ENCODE measurements at places on chromosomes 12 and 14.

GRCh38 chr12:19161216-19161615 is 31.7 kb downstream of the PLEKHA5 start:
- DNase-seq = no peak

DNA sequence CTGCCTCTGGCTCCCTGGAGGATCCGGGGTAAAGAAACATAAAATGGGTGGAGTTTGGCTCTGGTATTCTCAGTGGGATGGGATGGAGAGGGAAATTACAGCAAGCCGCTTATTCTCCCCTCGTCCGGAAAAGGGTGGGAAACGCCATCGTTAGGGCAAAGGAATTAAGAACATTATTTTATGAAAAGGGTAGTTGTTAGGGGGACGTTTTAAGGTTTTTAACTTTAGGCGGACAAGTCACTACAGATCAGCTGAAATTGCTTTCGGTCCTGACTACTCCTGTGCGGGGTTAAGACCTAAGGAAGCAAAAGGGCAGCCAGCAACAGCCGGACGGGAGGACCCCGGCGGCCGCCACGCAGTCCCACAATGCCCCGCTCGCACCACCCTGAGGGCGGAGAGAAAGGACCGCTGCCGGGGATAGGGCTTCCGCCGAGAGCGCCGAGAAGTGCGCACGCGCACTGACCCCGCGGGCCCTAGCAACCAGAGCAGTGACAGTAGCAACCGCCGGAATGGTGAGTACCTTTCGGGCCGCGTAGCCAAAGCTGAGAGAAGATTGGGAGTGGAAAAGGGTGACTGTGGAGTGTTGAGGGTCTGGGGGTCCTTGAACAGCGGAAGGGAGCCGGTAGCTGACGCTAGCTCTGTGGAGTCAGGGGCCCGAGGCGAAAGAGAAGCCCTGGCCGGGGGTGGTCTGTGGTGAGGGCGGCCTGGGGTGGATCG is at the start of gene DNAL1:
Gene DNAL1 (plus strand): TSS at position 456 of the 717 bp plus-strand sequence. CDS start 54 bp downstream, at position 510.
- DNase-seq = peak; percentile 77

- peak; percentile 32 for DNase-seq
Measured at GRCh38 chr12:43370263-43370662, 181.7 kb downstream of the ADAMTS20 start.

DNA sequence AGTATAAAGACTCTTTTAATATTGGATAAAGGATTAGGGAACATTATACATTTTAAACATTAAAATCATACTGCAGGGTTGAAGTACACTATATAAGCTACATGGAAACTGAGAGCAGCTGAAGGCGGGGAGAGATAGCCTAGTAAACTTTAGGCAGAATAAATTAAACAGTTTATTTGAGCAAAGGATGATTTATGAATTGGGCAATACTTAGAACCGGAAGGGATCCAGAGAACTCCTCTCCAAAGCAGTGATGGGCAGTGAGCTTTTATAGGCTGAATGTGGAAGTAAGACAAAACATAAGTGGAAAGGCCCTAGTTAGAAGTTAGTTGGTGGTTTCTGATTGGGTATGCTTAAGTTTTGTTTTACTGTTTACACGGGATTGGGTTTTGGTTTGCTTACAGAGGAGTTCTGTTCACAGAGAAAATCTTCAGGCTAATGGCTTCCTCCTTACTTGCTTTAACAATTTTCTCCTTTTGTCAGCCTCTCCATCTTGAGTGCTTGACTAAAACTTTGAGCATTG is 18.9 kb downstream of the LEMD3 start:
- no peak for DNase-seq

DNA sequence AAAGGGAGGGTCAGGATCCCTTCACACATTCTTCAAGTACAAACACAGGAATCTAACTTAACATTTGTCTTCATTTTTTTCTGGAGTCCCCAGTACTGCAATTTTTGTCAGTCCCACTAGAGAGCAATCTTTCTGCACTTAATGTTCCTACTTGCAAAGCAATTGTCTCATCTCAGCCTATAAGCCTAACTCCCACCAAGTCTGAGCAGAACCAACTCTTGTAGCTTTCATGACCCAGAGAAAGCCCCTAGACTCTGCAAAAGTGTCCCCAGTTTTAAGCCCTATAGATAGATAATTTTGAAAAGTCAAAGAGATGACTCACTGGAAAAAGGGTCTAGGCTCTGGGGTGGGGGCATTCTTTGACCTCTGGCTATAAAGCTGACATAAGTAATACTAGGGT is 1.8 kb upstream of the ZBTB39 start:
- peak; percentile 22 for DNase-seq

DNA sequence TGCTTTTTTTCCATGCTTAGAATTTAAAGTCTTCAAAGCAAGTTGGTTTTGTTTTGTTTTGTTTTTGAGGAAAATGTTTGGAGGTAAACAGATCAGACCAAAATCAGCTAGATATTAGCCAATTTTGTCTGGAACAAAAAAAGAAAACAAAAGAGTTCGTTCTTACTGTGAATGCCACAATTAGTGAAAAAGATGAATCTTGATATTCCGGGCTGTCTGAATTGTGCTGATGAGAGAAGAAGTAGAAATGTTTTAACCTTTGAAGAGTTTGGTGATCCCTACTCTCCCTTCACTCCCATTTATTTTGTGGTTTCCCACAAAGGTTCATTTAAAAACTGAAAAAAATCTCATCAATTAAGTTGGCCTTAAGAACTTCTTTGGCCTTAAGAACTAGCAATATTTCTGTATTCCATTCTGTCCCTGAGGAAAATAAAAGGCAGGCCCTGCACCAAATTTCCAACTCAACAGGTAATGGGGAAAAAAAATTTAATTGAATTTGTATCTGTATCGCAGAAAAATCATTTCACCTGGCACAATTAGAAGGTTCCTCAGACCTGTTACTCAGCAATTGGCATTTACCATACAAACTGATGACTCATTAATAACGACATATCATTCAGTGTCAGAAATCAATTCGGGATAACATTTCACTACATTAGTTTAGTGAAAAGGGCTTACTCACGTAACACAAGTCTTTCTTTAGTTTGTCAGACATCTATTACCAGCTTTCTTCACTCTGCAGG is 562 bp upstream of the GLIPR1L2 start:
- DNase-seq = no peak

DNA sequence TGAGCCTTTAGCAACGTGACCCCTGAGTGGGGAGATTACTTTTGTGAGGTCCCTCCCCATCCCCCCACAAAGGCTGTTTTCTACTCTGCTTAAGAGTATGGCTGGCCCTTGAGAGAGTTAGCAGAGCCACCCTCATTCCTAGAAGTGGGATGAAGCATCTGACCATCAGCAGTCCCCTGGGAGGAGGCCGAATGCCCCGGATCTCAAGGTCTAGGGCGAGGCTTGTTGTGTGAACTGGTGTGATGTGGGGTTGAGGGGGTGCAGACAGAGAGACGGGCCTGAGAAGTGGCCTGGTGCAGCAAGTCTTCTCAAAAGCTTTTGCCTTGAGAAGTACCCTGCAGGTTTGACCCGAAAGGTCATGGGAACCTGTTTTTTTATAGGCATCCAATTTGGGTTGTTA is 153.0 kb upstream of the FKBP4 start:
- DNase-seq = no peak

- DNase-seq = no peak
Measured at GRCh38 chr14:56199982-56200577, 81.9 kb downstream of the PELI2 start.

- no peak for DNase-seq
Measured at GRCh38 chr12:53063708-53064612, 14.1 kb downstream of the TNS2 start.

- DNase-seq = no peak
Measured at GRCh38 chr12:71191509-71192196, 33.9 kb upstream of the TSPAN8 start.

- no peak for DNase-seq
Measured at GRCh38 chr12:59393506-59393905, 202.3 kb upstream of the SLC16A7 start.

DNA sequence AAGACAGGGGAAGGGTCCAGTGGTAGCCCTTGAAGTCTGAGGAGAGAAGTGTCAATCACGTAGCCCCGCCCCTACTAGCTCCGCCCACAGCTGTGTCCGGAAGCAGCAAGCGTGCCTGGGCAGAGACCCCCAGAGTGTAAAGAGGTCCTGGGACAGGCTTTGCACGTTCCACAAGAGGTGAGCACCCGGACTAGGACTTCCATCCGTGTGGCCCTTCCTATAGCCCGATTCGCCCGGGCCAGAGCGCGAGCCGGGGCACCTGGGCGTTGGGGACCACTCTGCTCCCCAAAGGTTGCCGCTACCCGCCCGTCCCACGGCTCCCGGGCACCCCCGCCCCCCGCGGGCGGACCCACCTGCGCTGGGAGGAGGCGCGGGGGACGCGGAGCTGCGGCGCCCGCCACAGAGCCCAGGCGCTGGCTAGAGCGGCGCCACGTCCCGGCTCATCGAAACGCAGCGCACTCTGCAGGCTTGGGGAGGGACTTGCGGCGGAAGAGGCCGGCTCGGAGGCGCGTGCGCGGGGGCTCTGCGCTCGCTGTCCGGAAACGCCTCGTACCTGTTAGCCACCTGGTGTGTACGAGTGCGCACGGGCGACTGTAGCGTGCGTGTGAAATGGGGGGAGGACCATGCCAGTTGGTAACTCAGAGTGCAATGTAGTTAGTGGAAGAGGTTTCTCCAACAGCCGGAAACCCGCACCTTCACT is at the start of gene RABGGTA:
Gene RABGGTA (minus strand): TSS at position 464 of the 700 bp plus-strand sequence. CDS start 482 bp downstream, outside the sequence.
- DNase-seq = peak; percentile 74

DNA sequence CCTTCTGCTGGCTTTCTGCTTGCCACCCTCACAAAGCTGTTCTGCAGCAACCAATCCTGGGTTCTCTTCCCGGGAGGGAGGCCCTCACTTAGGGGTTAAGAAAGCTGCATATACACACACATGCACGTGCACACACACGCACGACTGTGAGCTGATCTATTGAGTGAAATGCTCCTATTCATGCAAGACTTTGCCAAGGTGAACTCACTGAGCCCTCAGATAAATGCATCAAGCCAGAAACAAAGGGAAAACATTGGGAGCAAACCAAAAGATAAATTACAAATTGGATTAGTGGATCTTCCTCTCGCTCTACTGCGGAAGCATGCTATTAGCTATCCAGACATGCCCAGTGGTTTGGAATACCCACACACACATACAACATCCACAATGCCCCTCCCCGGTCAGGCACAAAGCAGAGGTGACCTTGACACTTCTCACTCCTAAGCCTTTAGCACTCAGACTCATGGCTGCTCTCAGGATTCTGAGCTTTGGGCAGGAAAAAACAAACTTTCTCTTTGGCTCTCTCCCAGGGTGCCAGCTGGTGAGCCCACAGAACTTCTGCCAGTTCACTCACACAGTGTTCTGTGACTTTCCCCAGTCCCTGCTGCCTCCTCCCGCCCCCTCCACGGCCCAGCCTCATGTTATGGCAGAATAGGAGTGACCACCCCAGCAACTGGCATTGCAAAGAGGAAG is 320.0 kb downstream of the DPF3 start:
- DNase-seq = no peak

- no peak for DNase-seq
Measured at GRCh38 chr14:101195309-101195901, 291.9 kb upstream of the RTL1 start.

GRCh38 chr14:90039253-90040010 is 22.4 kb upstream of the KCNK13 start:
- DNase-seq = no peak

DNA sequence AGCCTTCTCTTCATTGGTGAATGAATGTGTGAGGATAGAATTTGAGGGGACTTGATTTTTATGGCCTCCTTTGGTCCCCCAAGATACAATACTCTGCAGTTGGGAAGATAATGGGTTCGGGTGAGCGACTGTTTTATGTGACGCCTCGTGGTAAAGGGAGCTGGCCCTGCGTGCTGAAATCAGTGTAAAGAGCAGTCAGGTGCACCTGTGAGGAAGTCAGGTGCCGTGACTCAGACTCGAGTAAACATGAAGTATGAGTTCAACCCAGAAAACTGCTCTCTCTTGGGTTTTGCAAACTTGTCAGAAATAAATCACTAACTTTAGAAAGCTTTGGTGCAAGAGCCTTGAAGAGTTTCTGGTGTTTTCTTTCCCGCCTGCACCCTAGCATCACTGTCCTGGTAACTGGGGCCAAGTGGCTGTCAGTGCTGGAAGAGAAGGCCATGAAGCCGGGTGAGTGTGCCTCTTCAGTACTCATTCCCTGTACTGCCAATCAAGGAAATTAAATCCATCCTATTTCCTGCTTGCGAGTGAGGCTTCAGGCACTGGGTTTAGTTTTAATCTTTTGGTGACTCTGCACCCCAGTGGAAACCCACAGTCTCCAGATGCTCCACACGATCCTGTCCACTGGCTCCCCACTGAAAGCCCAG is 59.2 kb downstream of the AACS start:
- no peak for DNase-seq

DNA sequence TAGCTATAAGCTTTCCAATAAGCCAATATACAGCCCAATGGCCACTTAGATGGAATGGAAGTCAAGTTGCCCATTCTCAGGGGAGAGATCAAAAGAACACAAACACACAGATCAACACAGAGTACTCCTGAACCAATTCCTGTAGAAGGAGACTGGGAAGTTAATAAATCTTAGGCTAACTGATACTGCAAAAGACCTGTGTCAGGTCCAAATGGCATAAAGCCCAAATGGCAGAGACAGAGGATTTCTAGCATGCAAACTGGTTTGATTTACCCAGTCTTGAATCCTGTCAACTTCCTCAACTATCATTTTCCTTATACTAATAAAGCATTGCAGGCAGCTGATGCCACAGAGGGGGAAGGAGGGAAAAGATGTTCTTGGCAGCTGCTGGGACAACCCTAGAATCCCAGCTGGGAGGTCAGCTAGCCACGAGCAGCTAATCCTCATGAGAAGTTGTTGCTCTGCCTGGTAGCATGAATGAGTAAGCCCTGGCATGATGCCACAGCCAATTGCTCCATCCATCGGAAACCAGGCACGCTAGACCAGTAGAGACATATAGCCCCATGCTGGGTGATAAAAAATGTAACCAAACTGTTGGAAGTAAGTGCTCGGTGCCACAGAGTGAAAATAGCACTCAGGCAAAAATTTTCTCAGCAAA is 26.2 kb downstream of the ANG start:
- DNase-seq = no peak

- DNase-seq = no peak
Measured at GRCh38 chr14:44995770-44996294, 33.8 kb downstream of the TOGARAM1 start.

DNA sequence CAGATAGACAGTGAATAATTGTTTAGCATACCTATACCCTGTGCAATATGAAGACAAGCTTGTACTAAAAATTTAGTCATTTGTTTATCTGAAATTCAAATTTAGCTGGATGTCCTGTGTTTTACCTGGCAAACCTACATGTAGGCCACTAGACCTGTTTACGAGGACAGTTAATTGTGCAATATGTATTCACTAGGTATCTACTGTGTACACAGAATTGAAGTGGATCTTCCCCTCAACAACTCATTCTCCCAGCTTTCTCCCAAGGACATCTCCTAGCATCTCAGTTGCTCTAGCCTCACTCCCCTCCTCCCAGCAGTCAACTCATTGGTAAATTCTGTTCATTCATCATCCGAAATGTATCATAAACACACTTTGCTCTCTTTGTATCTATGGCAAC is 25.3 kb downstream of the AK7 start:
- DNase-seq = no peak

GRCh38 chr14:42683707-42684106 is 1077.0 kb downstream of the LRFN5 start:
- no peak for DNase-seq

DNA sequence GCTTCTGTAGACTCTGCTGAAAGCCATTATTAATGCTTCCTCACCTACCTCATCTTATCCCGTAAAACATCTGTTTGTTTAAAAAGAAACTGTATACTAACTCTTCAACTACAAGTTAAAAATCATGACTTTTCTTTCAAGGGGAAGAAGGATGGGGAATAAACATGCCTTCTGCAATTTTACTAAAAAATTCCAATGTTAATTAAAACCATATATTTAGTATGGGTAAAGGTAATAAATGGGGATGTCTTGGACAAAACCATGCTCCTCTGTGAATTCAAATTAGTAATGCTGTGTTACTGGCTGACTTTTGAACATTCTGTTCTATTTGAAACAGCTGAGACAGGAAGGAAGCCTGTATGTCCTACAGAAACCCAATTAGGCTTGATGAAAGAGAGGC is 311.1 kb upstream of the DIO2 start:
- no peak for DNase-seq
